ENCODE measurements at places on chromosomes 5 and 9.

- DNase-seq = no peak
These were observed 93.7 kb upstream of the SIMC1 start for GRCh38 chr5:176144508-176144907.

GRCh38 chr9:132982458-132982857 lies 4.0 kb downstream of the GFI1B start:
- peak; percentile 69 for DNase-seq

GRCh38 chr5:45512521-45512920 lies 183.7 kb downstream of the HCN1 start:
- DNase-seq = no peak

- peak; percentile 25 for DNase-seq
These were observed 1247.0 kb upstream of the ACO1 start for GRCh38 chr9:31137176-31138160.

GRCh38 chr5:153439130-153439529 lies 51.3 kb upstream of the GRIA1 start:
- DNase-seq = no peak

DNA sequence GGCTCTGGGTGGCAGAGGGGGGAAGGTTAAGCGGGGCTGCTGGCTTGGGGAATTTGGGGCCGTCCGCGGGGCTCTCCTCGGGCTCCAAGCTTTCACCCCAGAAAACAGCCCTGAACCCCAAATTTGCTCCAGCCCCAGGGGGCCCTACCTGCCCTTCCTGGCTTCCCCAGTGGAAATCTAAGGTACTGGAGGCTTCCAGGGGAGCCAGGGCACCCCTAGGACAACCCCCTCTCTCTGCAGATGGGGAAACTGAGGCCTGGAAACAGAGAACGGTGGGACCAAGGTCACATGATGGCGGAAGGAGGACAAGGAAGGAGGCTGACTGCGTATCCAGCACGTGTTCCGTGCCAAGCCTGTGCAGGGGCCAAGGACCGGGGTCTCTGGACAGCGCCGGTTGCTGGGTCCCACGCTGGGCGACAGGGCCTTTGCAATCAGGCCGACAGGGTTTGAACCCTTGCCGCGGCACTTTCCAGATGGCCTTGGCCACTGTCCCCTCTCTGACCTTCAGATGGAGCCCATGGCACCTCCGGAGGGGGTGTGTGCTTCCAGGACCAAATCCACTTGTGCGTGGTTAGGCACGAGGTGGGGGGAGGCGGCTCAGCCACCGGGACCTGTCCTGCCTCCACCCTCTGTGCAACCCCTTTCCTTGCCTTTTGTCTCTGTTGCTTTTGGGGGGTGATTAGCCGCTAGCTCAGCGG lies 183.1 kb downstream of the C9orf50 start:
- DNase-seq = no peak

DNA sequence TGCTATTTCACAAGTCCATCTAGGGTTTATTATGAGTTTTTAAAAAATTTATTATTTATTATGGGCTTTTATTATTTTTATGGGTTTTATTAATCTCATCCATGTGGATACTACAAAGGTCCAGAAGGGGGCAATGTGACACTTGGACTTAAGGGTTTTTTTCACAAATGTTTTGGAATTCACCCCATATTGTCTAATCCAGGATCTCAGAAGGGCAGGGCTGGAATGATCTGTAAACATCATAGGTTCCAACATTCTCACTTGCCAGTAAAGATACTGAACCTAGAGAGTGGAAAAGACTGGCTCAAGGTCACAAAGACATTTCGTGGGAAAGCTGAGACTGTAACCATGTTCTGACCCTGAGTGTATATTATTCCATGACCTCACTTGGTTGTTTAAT lies 35.6 kb downstream of the NIM1K start:
- peak; percentile 79 for DNase-seq

GRCh38 chr5:147779694-147780093 lies 2.8 kb downstream of the JAKMIP2 start:
- peak; percentile 8 for DNase-seq

DNA sequence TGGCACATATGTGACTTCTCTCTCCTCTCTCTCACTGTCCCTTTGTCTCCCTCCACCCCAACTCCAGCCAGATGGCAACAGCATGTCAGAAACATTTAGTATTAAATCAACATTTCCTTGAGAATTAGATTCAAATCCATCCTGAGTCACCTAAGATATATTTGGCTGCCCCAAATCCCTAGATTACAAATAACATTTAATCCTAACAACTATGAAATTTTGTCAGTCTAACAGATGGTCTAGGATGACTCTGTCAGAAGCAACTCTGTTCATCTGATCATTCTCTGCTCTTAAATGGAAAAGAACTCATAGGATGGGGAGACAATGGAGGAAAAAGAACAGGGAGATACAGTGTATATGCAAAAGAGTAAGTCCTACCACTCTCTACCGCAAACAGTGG lies 201.2 kb downstream of the TSSK1B start:
- no peak for DNase-seq

- no peak for DNase-seq
These were observed 498.9 kb downstream of the NTRK2 start for GRCh38 chr9:85168412-85168811.

- no peak for DNase-seq
These were observed 87.4 kb downstream of the TLE1 start for GRCh38 chr9:81601639-81602623.

DNA sequence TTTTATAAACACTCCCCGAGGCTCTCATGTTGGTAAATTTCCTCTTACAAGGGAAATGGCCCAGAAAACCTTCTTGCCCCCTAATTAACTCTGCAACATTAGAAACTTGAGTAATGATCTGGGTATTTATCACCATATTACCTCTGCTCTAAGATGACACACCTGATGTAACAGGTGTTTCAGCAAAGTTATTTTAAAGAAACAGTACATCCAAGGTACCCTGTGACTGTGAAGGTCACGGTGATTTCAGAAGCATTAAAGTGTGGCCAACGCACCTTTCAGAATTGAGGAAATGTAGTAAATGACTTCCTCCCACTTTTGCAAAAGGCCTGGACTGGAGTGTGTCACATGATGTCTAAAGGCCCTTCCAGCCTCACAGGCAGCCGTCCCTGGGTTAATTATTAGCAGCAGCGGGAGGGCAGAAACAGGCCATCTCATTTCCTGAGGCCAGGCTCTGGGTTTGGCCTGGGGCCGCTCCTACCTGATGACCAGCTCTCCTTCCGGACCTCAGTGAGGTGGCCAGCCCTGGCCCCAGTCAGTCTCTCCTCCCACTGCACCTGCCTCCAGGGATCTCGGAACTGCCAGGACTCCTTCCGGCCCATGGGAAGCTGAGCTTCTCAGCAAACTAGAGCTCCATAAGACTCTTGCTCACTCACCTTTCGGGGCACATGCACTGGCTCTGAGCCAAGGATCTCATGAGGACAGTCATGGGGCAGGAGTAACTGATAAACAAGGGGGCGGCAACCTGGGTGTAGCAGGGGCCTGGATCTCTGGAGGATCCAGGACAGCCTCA lies 20.7 kb downstream of the PTPN3 start:
- peak; percentile 13 for DNase-seq

GRCh38 chr9:113409481-113409880 lies 994 bp downstream of the POLE3 start:
- DNase-seq = no peak

- peak; percentile 47 for DNase-seq
These were observed 38.9 kb downstream of the PTTG1 start for GRCh38 chr5:160460377-160461049.

- peak; percentile 93 for DNase-seq
These were observed 96.1 kb downstream of the CYFIP2 start for GRCh38 chr5:157362012-157362411.

DNA sequence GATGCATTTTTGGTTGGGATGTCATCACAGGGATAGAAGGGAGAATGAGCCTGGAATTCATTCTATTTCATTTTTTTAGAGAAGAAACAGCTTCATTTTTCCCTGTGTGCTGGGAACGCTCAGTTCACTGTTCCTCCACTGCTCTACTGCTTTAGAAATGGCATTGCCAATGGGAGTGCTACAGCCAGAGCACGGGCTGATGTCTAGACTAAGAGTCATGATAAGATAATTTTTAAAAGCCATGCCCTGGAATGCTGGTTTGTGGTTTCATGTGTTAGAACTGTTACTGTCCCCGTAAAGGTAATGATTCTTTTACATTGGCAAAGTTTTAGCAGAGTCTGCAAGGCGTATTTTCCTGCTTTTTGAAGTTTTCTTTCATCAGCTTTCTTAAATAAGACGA lies 119.6 kb downstream of the SEMA6A start:
- peak; percentile 46 for DNase-seq

DNA sequence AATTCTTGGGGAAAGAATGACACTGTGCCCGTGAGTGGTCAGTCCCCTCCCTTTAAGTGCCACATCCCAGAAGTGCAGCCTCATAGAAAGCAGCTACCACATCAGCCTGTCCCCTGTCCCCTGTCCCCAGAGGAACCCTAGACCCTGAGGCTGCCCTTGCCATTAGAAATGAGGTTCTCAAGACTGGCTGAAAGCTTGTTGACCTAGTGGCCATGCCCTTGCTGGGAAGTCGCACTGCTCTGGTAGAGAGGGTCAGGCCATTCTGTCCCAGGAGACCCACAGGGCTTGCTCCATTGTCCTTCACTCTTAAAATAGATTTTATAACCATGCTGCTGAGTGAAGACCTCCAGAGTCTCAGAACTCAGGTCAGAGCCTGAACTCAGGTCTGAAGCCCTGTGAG lies 184.5 kb downstream of the RGS3 start:
- no peak for DNase-seq

- no peak for DNase-seq
These were observed 12.0 kb upstream of the CPLX2 start for GRCh38 chr5:175859422-175859821.

- DNase-seq = no peak
These were observed 63.8 kb upstream of the DAPK1 start for GRCh38 chr9:87433853-87434252.

DNA sequence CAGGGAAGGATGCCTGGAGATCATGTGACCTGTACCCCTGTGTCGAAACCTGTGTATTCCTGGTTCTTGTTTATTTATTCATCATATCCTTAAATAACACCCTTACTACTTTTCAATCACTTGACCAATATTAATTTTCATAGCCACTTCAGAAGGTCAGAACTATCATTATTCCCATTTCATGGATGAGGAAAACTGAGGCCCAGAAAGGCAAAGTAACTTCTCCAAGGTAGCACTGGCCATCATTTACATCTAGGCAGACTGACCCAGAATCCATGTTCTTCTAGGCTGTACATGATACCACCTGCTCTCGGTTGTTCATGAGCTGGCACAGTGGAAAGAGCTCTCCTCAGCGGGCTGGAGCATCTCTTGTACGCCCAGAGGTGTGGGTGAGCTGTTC lies 49.4 kb downstream of the KCNIP1 start:
- DNase-seq = no peak

DNA sequence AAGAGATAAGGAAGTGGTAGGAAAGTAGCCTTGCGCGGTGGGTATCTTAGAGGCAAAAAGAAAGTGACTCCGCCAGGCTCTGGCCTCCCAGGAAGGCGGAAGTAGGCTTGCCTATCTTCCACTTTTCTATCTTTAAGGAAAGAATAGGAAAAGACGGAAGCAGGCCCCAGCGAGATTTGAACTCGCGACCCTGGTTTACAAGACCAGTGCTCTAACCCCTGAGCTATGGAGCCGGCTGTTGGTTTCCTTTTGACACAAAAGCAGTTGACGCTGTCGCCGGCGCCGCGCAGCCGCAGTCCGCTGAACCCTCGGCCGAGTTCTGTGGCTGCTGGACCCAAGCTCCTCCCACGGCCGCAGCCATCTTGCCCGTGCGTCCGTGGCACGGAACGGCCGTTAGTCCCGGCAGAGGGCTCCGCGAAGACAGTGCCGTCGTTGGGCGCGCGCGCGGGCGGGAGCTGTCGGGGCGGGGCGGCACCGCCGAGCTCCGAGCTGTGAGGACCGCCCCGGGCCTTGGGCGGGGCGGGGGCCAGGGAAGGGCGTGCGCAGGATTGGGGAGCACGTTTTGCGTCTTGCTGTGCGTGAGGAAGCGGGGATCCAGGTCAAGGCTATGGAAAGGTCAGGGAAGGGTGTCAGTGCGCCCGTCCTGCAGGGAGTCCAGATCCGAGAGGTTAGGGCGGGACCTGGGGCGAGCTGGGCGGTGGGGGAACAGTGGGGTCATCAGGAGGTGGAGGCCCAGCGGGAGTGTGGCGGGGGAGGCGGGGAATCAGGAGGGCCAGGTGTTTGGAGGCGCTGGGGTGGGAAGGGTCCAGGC lies 13.3 kb downstream of the TRIM7 start:
- DNase-seq = peak; percentile 96

DNA sequence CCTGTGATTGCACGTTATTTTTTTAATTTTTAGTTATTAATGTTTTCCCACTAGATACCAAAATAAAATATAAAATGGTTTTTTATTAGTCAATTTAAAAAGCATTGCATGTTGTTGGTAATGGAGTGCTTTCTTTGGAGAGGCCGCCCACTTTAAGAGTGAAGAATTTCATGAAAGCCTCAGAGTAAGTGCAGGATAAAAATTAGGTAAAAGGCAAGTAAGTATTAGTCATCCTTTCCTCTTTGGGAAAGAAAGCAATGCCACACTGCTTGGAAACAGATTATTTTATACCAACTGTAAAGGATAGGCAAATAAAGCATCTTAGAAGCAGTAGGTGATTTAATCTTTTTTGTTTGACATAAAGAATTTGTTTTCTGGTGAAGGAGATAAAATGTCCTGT lies 62.9 kb downstream of the HSD17B4 start:
- DNase-seq = no peak

DNA sequence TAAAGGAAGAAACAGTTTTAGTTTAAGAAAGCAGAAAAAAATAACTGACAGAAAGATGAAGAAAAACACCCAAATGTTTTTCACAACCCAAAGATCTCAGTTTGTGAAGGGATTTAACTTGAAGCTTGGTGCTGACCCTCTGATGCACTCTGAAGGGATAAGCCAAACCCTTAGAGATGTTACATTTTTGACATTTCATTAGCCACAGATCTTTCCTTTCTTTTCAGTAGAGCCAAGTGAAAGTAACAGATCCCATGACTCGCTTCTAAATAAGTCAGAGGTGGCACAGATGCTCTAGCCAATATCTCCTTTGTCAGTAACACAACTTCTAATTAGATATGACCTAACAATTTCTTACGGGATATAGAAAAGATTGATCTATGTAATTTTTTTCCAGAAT lies 394.5 kb upstream of the EDIL3 start:
- DNase-seq = no peak

GRCh38 chr5:109191153-109191558 lies 218.6 kb downstream of the PJA2 start:
- DNase-seq = peak; percentile 84

GRCh38 chr5:75663579-75664284 lies 52.5 kb downstream of the ANKDD1B start:
- DNase-seq = no peak

DNA sequence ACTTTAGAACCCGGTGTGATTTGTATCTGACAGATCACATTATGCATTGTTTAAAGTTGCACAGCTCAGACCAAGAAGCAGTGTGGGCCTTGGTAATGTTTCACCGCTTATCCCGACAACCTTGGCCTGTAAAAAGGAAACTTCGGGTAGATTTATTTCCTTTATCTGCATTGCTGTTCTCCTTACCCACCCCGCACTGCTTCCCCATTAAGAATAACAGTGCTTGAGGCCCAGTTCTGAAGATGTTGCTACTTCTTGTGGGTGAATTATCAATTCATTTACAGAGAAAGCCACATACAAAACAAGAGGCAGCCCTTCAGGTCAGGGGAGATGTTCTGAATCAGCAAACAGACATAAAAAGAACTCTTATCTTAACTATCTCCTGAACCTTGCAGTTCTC lies 8.4 kb downstream of the SMARCA2 start:
- peak; percentile 74 for DNase-seq

GRCh38 chr9:93093877-93094657 lies 1.9 kb upstream of the CARD19 start:
- DNase-seq = no peak

GRCh38 chr9:111078391-111079038 lies 40.2 kb upstream of the LPAR1 start:
- DNase-seq = no peak

- DNase-seq = no peak
These were observed 55.3 kb downstream of the PTBP3 start for GRCh38 chr9:112278152-112278551.
